Activated naive CD4-positive, alpha-beta T cell treated with anti-CD3 and anti-CD28 coated beads, Interleukin-2, amount 10 ng/mL, durations not matched to agents 7 days and 5 days (primary cell): ENCODE measurements at places on chromosomes 5 and 9.

DNA sequence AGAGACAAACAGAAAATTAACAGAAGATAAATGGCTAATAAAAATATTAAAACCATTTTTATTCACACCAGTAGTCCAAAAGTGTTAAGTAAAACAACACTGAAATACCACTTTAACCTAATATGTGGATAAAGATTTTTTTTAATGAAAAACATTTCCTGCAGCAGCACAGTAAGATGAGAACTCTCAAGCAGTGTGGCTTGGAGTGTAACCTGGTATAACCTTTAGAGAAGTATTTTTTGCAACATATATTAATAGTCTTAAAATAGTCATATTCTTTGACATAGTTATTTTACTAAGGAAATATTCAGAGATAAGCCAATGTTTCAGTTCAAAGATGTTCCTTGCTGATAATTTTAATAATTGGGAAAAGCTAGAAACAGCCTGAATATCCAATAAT is 644.4 kb downstream of the PDE4D start:
- DNase-seq, result no peak

- no peak for DNase-seq
Measured at GRCh38 chr9:17799369-17799768, 220.5 kb downstream of the SH3GL2 start.

- no peak for DNase-seq
Measured at GRCh38 chr9:34343090-34343489, 13.7 kb downstream of the NUDT2 start.

GRCh38 chr9:80440724-80441123 is 869.0 kb downstream of the TLE4 start:
- no peak for DNase-seq

- no peak for DNase-seq
Measured at GRCh38 chr5:105042623-105043022, 1480.0 kb upstream of the NUDT12 start.

- no peak for DNase-seq
Measured at GRCh38 chr9:138009803-138010690, 132.5 kb downstream of the CACNA1B start.

- DNase-seq, result no peak
Measured at GRCh38 chr5:181281077-181281983, 20.4 kb upstream of the TRIM52 start.

DNA sequence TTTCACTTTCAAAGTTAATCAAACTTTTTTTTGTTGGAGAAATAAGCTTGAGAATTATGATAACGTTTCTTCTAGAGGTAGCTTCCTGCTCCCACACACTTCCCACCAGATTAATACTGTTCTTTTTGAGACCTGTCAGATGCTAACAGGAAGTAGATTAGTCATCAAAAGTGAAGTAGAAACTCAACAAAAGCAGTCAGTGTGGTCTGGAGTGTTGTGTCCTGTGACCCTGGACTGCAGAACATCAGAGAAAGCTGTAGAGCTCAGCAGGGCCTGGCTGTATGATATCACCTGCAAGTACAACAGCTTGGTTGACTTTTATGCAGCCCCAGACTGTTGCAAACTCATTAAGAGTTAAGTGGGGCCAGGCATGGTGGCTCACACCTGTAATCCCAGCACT is 495.7 kb upstream of the CYLC2 start:
- DNase-seq, result no peak

GRCh38 chr5:169133531-169133930 is 167.4 kb downstream of the SLIT3 start:
- DNase-seq, result no peak

GRCh38 chr9:112546149-112547012 is 59.8 kb downstream of the KIAA1958 start:
- no peak for DNase-seq

DNA sequence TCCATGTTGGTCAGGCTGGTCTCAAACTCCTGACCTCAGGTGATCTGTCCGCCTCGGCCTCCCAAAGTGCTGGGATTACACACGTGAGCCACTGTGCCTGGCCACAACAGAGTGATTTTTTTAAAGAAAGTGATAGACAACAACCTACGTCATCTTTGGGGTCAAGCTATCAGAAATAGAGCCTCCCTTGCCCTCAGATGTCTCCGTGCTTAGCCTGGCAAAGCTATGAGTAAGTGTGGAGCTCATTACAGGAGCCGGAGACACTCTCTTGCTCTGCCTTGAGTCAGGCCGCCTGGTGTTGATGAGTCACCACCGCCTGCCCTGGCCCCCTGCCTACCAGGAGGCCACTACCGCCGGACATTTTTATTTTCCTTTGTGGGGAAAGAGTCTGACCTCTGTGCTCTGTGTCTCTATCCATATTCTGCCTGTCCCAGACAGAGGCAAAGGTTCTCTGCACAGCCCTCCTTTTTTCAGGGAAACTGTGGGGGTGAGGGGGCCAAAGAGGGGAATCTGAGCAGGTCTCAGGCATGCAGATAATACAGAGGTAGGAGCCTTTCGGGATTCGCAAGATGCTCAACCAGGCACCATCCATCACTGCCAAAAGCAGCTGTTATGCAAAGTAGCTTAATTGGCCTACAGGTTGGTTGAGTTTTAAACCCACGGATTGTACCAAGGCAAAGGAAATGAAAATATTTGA is 123.7 kb upstream of the CPEB4 start:
- DNase-seq, result no peak

- no peak for DNase-seq
Measured at GRCh38 chr5:122155546-122155945, 26.2 kb downstream of the ZNF474 start.

- no peak for DNase-seq
Measured at GRCh38 chr9:121376214-121376830, 6.3 kb upstream of the STOM start.

- DNase-seq, result no peak
Measured at GRCh38 chr9:36721846-36722588, 149.3 kb downstream of the MELK start.

GRCh38 chr9:90502134-90502533 is 140.5 kb downstream of the DIRAS2 start:
- DNase-seq, result no peak

DNA sequence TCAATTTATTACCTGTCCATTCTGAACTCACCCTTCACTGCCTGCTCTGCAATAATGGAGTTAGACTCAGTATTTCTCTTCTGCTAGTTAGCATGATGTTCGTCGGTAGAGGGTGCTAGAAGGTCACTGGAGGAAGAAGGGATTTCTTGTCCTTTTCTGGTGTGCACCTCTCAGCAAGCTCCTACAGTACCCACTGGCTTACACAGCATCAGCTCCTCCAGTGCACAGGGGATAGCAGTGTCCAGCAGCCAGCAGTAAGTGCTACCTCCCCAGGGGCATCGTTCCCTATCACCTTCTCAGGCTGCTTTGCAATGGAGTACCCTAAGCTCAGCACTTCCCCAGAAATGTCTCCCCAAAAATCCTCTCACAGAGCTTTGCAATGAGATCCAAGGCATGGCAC is 45.9 kb upstream of the APC start:
- DNase-seq, result peak; percentile 57

DNA sequence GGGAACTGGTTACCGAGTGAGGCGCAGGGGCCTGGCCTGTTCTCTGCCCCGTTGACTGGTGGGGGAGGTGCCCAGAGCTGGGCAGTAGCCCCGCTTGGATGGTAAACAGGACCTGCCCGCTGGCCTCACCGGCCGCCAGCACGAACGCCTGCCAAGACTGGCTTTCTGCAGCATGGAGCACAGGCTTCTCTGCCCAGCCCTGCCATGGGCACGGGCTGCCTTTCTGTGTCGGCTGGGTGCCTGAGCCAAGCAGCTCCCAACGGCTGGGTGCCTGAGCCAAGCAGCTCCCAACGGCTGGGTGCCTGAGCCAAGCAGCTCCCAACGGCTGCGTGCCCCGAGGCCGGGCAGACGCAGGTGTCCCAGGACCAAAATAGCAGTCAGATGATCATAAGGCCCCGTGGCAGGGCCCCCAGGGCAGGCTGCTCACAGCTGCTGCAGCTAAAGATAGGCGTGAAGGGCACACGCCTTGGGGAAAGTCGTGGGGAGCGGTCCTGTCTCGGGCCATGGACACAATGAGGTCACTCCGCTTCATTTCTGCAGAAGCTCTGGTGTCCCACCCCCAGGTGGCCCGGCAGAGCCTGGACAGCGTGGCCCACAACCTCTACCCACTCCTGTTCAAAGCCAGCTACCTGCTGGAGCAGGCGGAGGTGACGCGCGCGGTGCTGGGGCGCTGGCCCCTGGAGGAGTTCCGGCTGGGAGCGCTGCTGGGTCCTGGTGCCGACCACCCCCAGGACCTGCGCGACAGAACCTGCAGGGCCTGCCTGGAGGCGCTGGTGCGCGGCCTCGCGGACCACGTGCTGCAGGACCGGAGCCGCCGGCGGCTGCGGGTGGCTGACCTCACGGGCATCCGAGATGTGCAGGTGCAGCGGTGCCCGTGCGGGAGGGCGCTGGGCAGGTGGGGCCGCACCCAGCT is at the start of gene LRRC14B:
Gene LRRC14B, plus strand, starts transcription at position 460 of the 913 bp plus-strand sequence. Its CDS starts 44 bp downstream, at position 504.
- DNase-seq, result peak; percentile 46

DNA sequence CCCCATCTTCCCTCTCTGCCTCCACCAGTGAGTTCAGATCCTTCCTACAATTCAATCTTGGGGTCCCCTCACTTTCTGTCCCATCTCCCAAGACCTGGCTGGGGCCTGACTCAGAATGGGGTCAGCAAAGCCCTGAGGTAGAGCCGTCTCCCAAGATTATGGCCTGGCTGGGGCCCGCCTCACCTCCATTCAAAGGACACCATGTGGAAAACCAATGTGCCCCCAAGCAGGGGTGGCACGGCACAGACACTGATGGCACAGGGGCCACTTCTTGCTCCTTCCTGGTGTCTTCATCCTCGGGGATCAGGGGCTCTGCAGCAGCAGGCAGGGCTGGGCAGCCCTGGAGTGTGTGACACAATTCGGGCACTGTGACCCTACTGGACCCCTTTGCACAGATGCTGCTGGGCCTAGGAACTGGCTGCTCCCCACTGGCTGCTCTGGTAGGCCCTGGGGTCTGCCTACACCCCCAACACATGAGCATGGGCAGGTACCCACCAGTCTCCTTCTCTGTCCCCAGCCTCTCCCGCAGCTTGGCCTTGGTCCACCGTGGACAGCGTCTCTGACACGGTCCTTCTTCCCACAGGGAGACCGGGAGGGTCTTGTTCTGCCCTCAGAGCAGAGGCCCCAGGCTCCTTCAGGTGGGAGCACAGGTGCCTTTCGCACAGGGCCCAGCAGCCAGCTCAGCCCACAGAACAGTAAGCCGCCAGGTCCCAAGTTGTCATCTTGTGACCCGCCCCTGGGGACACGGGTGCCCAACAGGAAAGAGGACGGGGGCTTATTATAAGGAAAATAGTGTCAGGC is 89.5 kb downstream of the ADAMTS2 start:
- DNase-seq, result peak; percentile 12

DNA sequence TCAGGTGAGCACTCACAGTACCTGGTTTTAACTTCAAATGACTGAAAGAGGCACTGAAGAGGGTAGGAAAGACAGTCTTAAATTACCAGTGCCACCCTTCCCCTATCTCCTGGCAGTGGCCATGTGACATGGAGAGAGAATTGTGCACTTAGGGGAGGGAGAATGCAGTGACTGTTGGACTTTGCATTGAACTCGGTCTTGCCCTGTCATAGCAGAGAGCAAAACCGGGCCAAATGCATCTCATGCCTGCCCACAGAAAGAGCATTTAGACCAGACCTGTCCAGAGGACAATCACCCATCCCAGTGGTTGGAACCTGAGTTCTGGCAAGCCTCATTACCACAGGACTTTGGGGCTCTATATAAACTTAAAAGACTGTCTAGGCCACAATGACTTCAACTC is 211.8 kb upstream of the SH3GL2 start:
- no peak for DNase-seq

DNA sequence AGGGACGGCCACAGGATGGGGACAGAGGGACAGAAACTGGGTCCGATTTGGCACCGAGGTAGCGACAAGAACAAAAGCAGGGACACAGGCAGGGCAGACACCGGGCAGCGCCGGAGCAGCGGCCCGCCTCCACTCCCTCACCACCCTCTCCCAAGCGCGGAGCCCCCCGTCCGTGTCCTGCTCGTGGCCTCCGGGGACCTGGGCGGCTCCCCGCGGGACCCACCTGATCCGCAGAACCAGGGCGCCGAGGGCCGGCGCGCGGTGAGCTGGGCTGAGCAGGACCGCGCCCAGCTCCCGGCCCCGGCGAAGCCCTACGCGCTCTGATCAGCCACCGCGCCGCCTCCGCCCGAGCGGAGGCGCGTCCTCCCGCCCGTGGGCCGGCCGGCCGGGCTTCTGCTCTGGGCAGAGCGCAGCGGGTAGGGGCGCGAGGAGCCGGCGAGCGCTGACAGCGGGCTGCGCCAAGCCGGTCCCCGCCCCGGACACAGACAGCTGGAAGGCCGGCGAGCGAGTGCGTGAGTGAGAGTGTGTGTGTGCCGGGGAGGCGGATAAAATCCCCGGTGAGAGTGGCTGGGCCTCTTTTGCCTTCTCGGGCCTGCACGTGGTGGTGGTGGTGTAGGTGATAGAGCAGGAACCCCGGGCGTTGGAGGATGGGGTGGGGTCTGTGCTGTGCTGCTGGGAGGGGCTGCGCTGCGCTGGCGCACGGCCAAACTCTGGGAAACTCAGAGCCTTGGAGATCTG is at the start of gene GGTA1:
Gene GGTA1, minus strand, starts transcription at position 418 of the 738 bp plus-strand sequence. CDS start 31,922 bp downstream, outside the sequence.
- DNase-seq, result no peak

DNA sequence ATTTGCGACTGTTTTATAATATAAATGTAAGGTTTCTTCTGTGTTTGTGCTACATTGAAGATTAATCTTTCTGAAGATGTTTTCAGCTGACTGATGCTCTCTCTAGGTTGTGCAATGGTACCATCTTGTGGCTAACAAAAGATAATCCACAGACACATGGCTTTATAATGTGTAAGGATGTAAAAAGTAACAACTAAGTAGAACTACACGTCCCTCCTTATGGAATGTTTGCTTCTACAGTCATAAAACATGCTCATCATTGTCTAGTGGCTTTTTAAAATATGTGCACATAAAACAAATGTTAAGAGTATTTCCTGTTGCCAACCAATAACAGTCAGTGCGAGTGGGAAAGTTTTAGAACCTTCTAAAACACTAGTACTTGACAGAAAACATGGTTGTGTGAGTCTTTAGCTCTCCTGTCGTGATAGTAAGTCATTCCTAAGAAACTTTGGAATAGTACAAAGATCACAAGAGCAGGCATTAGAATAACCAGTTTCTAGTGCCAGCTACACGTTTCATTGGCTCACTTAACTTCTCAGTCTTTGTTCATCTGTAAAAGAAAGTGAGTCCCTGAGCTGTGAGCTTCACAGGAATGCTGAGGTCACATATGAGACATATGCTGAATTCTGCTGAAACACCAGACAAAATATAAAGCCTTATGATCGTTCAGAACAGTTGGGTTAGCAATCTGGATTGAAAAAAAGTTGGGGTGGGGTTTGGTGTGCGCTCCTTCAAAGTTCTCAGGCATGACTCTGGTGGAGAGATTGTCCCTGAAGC is 75.7 kb upstream of the GLIS3 start:
- DNase-seq, result no peak

GRCh38 chr5:173050791-173051190 is 5.4 kb upstream of the CREBRF start:
- no peak for DNase-seq

DNA sequence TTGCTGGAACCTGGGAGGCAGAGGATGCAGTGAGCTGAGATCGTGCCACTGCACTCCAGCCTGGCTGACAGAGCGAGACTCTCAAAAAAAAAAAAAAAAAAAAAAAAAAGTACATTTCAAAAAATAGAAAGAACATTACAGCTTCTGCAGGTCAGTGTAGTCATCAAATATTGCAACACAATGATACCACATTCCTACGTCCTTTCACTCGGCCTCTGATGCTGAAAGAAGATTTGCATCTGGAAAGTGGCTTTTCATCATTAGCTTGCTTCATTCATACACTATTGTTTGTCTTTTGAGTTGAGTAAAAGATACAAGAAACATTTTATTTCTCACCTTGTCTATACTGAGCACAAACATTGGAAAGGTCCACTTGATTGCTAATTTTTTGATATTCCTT is 59.6 kb upstream of the CPLANE1 start:
- DNase-seq, result no peak

- no peak for DNase-seq
Measured at GRCh38 chr9:79507801-79508200, 64.0 kb upstream of the TLE4 start.
